ENCODE measurements at places on chromosomes 1 and 21.
A peak's percentile ranks its signal among the peaks of the same experiment; 100 is the strongest.

GRCh38 chr1:99086057-99086456, 81.4 kb upstream of the PLPPR5 start:
- DNase-seq = no peak

- no peak for DNase-seq
Observed at GRCh38 chr1:62726011-62726442, 37.8 kb upstream of the DOCK7 start.

DNA sequence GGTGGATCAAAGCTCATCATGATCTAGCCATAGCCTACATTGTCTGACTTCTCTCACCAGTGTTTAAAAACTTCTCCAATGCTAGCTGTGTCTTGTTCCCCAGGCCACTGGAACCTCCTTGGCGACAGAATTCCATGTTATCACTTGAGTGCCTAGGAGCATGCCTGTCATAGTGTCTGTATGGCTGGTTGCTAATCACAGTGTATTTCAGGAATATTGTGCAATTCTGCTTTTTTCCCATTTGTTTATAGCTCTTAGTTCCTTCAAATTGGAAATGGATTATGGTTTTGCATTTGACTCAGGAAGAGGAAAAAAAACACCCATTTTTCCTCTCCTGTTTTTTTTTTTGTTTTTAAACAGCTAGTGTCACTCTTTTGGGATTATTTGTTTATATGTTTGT, 25.5 kb downstream of the ROR1 start:
- no peak for DNase-seq

DNA sequence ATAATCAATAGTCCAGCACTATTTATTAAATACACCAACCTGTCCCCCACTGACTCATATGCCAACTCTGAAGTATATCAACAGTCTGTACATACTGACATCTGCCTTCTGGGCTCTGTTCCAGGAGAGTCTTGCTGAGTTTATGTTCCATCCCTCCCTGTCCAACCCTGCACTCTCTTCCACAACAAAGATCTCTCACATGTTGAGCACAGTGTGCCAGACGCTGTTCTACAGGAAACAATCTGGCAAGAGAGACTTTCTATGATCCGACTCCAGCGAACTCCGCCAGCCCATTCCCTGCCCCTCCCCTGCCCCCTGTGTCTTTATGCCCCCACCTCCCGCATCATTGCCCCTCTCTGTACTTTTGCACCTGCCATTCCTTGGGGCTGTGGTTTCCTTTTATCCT, 3.4 kb downstream of the LACTBL1 start:
- DNase-seq = no peak

DNA sequence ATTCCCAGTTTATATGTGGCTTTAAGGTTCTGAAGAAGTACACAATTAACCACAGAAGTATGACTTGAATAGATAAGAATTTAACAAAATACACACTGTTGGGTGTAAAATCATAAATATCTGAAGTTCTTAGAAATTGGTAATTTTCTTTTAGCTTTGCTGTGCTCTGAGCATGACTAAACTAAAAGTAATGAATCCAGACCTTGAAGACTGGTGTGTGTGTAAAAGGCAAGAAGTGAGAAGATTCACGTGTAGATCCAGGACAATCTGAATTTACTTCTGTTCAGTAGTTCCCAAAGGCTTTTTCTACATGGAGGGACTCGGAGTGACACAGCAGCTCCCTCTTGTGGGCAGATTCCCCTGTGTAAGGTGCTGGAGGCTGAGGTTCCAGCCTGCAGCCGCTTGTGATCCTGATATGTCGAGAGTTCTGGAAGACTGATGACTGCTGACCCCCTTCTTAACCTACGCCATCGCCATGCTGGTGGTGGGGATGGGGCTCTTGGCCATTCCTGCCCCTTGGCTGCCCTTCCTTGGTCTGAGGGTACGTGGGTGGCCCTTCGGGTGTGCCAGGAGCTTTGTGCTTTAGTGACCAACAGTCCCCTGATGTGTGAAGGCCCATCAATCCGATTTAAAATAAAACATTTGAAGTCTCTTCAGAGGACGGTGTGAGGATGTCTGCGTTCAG, 62.7 kb downstream of the ADARB1 start:
- peak; percentile 90 for DNase-seq

DNA sequence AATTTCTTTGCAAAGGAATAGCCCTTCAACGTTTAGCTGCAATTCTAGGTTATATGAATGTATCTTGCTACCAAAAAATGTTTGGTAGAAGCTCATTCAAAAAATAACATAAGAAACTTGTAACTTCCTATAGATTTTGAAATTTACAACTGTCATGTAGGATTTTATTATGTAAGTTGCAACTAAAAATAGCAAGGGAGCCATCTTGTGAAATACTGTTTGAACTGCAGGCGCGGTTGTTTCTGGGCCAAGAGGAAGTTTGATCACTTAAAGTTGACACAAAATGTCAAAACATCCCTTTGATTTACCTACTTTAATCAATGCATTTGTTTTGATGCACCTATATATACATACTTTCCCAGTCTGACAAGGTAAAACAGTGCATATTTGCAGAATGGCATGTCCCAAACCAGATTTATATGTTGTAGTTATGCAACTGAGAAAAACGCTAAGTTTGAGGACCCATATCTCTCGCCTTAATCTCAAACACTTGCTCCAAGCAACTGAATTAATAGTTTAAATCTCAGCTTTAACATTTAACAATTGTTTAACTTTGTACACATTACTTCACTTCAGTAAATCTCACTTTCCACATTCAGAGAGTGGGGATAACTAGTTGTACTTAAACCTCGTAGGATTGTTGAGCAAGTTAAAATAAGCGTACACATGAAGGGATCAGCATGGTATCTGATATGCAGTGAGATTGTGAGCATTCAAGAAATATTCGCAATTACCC, 63.9 kb downstream of the KCNK2 start:
- peak; percentile 53 for DNase-seq

- DNase-seq = peak; percentile 32
Observed at GRCh38 chr1:161932668-161933067, 91.0 kb downstream of the OLFML2B start.

- peak; percentile 54 for DNase-seq
Observed at GRCh38 chr1:184734980-184735379, 19.7 kb downstream of the EDEM3 start.

GRCh38 chr1:180258935-180259334, 28.9 kb downstream of the LHX4 start:
- DNase-seq = no peak

DNA sequence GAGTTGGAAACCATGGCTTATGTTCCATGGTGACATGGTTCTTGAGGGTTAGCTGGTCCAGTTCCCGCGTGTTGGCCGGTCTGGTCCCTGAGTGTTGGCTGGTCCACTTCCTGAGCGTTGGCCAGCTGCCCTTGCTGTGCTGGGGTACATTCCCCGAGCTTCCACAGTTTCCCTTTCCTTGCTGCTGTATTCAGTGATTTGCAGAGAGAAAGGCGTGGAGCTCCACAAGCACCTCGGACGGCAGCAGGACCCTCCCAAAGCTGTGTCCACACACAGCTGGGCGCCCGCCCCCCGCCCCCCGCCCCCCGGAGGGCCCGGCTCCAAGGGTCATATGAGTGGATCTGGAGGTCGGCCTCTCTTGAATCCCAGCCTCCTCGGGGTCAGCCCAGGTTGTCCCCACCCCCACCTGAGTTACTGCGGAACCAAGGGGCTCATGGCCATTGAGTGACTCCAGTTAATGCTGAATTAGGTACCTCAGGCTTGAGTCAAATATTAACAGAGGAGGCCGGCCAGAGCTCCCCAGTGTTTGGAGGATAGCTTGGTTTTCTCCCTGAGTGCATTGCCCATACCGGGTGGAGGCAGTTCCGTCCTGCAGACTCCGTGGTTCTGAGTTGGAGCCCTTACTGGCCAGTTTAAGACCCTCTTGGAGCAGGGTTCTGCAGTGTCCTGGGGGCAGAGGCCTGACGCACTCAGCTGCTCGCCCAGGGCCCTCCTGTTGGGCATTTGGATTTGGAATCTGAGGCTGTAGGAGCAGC, 18.4 kb downstream of the COL18A1 start:
- DNase-seq = no peak

GRCh38 chr1:119250299-119250698, 109.8 kb upstream of the WARS2 start:
- no peak for DNase-seq

- DNase-seq = no peak
Observed at GRCh38 chr1:68814067-68814466, 317.2 kb upstream of the DEPDC1 start.

DNA sequence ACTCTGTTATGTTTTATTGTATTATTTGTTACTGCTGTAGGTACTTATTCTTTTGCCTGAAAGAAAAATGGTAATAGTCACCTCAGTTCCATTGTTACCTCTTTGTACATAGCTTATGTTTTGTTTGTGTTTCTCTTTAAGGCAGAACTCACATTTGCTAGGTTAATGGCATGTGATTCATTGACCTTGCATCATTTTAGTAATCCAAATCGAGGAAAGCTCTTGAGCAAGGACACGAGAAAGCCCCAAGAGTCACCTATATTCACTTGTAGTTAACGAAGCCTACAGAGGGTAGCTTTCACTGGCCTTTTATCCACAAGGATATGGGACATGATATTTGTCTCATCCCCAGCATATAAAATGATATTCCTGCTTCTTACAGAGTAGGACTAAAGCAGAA, 1765.2 kb downstream of the NCAM2 start:
- DNase-seq = no peak

GRCh38 chr1:245091818-245092637, 62.8 kb upstream of the KIF26B start:
- no peak for DNase-seq

DNA sequence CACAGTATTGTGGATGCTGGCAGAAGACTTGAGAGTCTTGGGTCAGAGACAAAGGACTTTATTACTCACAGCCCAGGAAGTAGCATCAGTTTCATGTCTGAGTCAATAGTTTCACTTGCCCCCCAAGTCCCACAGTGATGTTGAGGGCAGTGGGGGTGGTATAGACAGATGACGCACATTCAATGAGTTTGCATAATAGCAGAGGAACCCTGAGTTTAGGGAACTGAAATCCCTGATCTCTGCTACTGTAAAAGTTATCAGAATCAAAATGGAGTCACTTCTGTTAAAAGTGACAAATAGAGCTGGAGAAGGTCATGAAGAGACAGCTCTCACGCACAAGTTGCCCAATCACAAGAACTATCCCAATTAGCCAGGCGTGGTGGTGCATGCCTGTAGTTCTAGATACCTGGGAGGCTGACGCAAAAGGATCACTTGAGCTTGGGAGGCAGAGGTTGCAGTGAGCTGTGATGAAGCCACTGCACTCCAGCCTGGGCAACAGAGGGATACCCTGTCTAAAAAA, 11.5 kb upstream of the HCRTR1 start:
- DNase-seq = peak; percentile 97

DNA sequence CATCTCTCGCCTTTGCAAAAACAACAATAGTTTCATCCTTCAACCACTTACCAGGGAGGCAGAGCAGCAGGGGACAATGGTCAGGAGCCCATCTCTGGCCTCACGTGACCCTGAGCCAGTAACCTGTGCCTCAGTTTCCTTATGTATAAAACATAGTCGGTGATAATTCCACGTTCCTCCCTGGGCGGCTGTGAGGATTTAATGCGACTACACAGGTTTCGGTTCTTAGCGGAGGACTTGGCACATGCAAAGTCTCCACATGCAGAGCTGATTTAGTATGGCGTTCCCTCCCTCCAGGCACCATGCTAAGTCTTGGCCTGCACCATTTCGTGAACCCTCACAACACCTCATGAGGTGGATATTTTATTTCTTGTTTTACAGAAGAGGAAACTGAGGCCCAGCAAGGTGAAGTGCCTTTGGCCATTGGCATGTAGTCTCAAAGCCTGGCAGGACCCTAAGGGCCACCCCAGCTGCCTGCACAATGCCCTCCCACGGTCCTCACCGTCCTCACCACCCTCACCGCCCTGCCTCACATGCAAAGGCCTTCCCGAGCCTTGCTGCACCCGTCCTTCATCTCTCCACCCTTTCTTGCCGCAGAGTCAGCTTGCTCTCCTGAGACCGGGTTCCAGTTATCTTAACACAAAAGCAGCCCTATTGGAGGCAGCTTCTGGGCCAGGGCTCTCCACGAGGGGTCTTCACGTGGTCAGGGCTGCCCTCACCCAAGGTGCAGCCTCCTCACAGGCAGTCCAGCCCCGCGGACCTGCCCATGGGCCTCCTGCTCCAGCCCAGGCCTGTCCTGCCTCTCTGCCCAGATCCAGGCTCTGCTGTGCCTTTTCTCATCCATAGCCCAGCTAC, 48.9 kb downstream of the SYF2 start:
- no peak for DNase-seq

DNA sequence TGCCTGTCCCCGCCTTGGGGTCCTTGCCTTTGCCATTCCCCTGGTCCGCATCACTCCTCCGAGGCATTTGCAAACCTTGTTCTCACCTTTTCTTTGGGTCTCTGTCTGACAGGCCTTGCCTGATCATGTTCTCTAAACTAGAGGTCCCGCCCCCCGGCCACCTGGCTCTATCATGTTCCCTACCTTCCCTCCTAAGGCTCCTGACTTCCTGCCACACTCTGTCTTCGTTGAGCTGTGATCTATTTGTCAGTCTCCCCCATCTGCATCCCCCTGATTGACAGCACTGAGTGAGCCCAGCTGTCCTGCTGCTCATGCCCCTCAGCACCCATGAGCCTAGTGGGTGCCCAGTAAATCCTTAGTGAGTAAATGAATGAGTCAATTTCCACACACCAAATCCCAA, 22.8 kb downstream of the ERG start:
- no peak for DNase-seq

GRCh38 chr1:39788758-39789570, at the start of gene BMP8B:
TSS of gene BMP8B (minus strand) at chr1:39788865. CDS start at chr1:39788485, 380 bp downstream.
- peak; percentile 78 for DNase-seq

DNA sequence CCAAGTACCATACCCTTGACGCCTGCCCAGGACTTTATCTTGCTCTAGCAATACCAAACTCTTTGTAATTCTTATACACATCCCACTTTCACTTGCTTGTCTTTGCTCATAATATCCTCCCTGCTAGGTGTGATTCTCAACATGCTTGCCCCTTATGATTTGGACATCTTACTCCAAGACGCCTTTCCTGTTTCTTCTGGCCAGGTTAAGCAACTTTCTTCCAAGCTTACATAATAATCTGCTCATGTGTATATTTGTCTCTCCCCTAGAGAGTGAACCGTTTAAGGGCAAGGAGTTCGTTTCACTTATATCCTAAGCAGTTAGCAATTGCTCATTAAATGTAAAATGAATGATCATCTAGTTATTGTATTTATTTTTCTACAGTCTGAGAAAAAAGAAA, 21.8 kb downstream of the CRYZL1 start:
- peak; percentile 34 for DNase-seq

DNA sequence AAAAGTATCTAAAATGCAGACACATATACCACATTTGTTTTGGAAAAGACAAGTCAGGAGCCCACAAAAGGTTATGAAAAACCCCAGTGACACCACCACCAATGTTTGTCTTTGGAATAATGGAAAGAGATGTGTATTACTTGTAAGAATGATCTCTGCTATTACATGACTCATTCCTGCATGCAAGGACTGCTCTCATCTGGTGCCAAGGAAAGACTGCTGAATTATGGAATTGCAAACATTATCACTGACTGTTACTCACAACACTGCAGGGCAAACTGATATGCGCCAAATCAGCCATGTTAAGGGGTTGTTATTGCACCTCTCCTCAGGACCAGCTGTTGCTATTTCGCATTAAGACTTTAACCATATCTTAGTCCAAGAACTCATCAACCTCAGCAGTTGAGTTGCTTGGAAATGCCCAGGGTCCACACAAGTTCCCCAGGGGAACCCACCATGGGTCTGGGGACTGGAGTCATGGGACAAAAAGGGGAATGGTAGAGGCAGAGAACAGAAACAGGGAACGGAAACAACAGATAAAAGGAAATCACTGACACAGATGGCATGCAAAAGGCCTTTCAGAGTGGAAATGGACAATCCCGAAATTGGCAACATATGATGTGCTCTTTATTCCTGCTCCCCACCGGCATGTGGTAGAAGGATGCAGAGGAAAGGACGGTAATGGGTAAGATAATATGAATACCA, 34.4 kb downstream of the CAPZB start:
- peak; percentile 77 for DNase-seq

- peak; percentile 87 for DNase-seq
Observed at GRCh38 chr1:119549719-119550132, 42.7 kb downstream of the HSD3B1 start.
